ENCODE measurements at places on chromosomes 5 and 9.
A peak's percentile ranks its signal among the peaks of the same experiment; 100 is the strongest.

- DNase-seq: no peak
Measured at GRCh38 chr9:14488421-14489190, 174.7 kb upstream of the NFIB start.

DNA sequence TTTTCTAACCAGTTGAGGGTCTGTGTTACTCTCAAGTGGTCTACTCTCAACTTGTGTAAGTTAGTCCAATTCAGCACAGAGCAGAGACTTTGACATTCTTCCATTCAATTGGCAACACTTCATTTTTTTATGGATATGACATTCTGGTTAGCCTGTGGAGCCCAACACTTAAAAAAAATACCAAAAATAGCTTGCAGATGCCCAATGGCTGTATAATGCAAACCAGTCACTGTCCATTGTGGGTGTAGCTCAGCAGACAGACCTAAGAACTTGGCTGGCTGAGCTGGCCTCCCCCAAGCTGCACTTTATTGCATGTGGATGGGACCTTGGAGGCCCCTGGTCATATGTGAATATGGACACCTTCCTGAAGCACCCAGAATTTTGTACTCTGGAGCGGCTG lies 103.2 kb downstream of the DPYSL3 start:
- DNase-seq: no peak

GRCh38 chr5:140875085-140876065 lies at the start of gene PCDHA12:
Gene PCDHA12 (plus strand): TSS chr5:140875308. CDS start chr5:140875473, 165 bp downstream.
- DNase-seq: no peak

DNA sequence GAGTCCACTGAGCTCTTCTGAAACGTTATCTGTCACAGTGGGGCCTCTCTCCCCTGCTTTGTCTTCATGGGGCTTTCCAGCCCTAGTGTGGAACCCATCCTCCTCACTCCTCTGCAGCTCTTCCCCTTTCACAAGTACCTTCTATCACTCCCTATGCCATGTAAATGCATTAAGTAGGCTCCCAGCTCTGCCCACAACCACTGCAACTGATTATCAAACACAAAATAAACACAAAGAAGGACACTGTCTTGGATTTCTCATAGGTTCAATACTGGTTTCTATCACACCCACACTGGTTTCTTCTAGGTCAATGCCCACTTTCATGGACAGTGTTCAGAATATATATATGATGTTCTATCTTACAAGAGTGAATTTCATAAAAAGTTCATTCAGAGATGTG lies 139.4 kb downstream of the GNAQ start:
- DNase-seq: no peak

GRCh38 chr9:7313389-7313788 lies 486.2 kb downstream of the DMAC1 start:
- no peak for DNase-seq

DNA sequence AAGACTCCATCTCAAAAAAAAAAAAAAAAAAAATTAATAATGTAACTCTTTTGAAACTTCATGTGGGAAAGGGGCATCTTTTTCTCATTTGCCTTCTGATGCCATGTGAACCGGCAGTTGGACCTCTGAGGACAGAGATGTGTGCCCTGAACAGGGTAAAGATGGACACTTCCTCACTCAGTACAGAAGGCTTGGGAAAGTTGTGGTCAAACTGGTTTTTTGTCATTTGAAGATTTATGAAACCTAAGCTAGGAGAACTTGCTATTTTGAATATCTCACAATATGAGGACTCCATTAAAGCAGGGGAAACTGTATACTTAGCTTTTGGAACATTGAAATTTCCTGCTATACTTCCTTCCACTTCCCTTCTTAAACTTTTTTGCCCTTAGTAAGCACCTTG lies 147.5 kb upstream of the ALDH1B1 start:
- DNase-seq: no peak

GRCh38 chr9:447230-448025 lies 232.8 kb downstream of the DOCK8 start:
- DNase-seq: peak; percentile 28

DNA sequence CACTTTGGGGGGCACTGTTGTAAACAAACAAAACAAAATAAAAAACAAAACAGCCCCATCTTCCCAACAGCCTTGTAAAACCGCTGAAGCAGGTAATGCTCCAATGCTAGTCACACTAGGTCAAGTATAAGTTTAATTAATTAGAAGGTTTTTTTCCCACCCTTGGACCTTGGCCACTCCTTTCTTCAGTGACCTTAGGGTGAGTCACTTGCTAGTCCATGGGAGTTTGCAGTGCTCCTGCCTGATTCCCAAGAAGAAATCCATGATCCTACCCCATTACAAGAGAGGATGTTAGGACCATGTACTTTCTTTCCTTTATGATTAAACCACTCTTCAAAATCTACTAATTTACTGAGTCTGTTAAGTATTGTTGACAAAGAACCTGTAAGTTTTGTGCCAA lies 192.2 kb upstream of the CDKN2B start:
- DNase-seq: no peak

- DNase-seq: no peak
Measured at GRCh38 chr5:158060212-158060611, 201.3 kb upstream of the CLINT1 start.

DNA sequence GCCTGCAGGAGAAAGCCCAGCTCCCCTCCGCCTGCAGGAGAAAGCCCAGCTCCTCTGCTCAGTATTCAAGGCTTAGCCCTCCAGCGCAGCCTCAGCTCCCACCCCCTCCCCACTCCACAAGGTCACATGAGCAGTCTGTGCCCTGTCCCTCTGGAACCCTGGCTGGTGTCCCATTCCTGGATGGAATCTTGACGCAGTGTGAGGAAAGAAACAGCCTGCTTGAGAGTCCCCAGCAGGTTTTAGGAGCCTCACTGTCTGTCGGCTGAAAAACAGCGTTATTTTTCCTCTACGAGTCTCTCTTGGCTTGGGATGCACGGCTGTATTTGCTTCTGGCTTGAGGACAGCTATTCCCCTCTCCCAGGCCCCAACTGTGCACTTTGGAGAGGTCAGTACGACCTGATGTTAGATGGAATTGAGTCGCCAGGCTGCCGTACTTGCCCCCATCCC lies 210.1 kb upstream of the TRIM32 start:
- DNase-seq: no peak

DNA sequence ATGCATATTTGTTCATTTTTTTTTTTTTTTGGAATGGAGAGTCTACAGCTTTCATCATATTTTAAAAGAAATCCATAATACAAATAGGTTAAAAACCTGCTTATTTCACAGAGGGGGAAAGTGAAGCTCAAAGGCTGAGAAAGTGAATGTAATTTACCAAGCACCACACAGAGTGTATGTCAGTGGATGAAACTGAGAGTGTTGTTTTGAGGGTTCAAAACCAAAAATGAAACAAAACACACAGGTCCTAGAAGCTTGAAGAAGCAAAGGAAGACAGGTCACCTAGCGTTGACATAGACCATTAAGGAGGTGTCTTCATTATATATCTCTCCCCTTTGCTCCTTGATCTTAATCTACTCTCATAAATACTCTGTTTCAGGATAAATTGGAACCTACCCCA lies 7.5 kb downstream of the NMUR2 start:
- no peak for DNase-seq

GRCh38 chr5:176643491-176644219 lies 3.6 kb upstream of the TSPAN17 start:
- DNase-seq: no peak

- no peak for DNase-seq
Measured at GRCh38 chr5:173662581-173663351, 46.3 kb upstream of the BOD1 start.

- DNase-seq: no peak
Measured at GRCh38 chr5:39432696-39433530, 8.1 kb upstream of the DAB2 start.

- no peak for DNase-seq
Measured at GRCh38 chr9:118444403-118444802, 740.2 kb downstream of the TLR4 start.

- DNase-seq: no peak
Measured at GRCh38 chr5:57386958-57387357, 95.7 kb downstream of the ACTBL2 start.

DNA sequence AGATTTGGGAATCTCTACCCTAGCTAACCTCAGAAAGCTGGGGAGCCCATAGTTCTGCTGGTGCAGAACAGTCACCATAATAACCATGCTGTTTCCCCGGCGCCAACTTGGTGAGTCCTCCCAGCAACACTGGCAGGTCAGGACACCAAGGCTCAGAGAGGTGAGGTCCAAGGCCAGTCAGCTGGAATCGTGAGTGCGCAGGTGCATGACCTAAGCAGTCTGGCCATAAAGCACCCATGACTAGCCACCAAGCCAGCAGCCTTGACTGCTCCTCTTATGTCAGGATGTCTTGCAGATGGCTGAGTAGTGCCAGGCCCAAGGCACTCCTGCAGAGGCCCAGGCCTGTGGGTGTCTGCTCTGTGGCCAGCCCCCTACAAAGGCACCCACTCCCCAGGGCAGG lies 2.6 kb downstream of the RNF44 start:
- no peak for DNase-seq

DNA sequence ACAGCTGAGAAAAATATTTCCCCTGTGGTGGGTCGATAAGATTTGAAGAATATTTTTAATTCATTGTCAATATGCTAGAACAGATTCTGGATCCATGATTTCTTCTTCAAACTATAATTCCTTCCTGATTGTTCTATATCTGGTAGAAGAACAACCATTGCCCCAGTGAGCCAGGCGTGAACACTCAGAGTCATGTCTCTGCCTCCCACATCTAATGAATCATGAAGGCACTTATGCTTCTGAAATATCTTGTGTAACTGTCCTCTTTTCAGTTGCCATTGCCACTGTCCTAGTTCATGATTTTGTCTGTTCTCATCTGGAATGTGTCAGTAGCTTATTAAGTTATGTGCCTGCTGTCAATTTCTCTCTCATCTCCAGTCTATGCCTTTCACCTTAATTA lies 40.0 kb downstream of the GABRG2 start:
- no peak for DNase-seq

DNA sequence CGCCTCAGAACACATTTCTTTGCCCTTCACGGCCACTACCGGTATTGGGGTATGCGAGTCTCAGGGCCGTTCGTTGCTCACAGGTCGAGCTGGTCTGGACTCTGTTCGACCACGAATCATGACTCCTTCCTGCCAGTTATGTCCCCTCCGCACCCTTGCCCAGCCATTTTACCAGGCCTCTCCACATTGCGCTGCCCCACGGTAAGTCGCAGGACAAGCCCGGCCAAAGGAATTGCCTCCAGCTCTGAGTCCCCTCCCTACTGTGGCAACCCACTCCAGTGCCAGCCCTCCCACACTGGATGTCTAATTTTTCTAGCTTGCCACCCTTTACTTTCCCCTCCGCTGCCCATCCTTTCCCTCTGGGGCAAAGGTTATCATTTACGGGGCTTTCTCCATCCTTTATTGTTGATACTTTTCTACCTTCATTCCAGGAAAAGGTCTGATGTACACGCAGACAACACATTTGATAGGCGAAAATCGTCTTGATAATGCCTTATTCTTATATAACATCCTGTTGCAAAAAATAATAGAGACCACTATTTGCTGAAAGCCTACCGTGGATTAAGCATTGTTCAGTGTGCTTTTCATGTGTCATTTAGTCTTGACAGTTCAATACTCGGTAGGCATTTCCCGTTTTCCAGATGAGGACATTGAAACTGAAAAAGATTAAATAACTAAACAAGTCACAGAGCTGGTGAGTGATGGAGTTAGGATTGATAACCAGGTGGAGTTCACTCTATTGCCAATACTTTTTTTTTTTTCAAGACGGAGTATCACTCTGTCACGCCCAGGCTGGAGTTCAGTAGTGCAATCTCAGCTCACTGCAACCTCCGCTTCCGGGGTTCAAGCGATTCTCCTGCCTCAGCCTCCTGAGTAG lies 958 bp upstream of the HSPA5 start:
- no peak for DNase-seq

DNA sequence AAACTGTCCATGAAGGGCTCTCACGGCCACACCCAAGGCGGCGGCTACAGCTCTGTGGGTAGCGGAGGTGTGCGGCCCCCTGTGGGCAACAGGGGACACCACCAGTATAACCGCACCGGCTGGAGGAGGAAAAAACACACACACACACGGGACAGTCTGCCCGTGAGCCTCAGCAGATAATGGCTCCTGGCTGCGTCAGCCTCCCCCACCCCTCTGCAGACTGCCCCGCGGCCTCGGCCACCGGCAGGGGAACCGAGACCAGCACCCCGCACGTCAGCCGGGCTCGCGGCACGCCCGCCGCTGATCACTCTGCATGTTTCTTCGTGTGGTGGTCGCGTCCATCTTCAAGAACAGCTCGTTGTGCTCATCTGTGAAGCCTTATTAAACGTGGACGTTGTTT lies 41.5 kb downstream of the TENT4A start:
- no peak for DNase-seq

DNA sequence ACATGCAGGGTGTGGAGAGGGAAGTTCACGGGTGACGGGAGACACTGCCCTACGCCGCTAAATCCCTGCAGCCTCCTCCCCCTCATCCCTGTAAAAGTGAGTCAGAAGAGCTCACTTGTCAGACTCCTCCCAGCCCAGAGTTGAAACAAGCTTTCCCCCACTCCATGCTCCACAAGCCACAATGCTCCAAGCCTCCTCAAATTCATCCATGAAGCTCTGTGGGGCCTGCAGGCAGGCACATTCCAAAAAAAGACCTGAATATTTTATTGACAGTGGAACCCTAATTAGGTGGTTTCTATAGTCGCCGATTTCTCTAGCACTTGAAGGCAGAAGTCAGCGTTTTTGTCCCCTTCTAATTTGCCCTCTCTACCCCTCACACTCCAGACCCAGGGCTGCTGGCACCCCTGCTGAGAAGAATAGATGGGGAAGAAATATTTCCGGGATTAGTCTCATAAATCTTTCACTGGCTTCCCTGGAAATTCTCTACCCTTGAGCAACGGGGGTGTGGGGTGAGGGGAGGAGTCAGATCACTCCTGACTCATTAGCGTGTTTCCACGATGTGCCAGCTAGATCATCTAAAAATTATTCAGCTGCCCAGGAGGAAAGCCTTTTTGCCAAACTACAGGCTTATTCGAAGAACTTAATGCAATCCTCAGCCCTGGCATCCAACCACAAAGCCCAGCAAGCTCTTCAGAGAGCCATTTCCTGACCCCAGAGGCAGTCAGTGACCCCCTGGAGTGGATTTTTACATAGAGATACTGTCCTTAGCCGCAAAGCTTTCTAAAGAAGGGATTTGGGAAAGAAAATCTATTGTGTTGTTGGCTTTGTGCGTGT lies 97.1 kb downstream of the ENC1 start:
- no peak for DNase-seq

DNA sequence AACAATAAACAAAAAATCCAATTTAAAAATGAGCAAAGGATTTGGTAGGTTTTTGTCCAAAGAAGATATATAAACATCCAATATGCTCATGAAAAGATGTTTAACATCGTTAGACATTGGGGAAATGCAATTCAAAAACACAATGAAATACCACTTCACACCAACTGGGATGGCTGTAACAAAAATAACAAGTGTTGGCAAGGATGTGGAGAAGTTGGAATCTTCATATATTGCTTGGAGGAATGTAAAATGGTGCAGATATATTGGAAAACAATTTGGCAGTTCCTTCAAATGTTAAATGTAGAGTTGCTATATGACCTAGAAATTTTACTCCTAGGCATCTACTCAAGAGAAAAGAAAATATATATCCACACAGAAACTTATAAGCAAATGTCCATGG lies 224.3 kb downstream of the AUH start:
- DNase-seq: no peak

All from stimulated activated CD4-positive, alpha-beta T cell treated with anti-CD3 and anti-CD28 coated beads, TNF-alpha, amount 100 ng/mL, for 48 hours (primary cell).